ENCODE measurements at places on chromosomes 1 and 21.

DNA sequence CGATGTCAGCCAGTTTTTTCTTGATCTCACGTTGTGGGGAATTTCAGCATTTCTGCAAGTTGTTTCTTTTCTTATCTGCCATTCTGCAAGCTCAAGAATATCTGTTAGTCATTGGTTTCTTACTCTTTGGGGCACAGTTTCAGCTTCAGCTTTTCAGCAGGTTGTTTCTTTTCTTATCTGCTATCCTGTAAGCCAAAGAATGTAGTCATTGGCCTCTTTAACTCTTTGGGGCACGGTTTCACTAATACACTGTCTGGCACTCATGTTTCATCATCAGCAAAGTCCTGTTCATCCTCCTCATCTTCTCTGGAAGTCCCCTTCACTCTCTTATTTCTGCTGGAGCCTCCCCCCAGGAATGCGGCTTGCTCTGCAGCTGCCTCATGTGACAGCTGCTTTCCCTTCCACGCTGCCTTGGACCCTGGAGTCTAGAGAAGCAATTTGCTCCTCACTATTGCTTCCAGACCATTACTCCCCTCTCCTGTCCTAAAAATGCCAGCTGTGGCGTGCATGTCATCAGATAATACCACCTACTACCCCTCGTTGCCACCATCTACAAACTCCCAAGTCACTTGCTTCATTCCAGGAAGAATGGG lies 67.0 kb upstream of the CACNA1E start:
- no peak for DNase-seq

DNA sequence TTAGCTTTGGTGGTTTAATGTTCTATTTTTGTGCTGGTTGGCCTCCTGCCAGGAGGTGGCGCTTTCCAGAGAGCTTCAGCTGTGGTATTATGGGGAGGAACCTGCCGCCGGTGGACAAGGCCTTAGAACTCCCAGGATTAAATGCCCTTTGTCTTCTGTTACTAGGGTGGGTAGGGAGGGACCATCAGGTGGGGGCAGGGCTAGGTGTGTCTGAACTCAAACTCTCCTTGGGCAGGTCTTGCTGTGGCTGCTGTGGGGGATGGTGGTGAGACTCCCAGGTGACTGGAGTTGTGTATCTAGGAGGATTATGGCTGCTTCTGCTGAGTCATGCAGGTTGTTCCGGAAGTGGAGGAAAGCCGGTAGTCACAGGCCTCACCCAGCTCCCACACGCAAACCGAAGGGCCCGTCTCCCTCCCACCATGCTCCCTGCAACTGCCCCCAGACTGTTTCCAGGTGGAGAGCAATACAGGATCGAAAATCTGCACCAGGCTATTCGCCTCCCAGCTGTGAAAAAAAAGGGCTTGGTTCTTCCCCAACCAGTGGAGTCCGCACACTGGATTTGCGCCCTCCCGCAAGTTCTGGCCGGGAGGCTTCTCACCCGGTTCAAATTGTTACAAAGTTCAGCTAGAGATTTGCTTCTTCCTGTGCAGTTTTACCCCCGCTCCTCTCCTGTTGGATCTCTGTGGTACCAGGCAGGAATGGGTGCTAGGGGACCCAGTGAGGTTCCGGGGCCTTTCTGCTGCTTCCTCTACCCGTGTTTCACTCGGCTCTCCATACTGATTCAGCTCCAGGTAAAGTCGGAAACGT lies 220.5 kb downstream of the CENPF start:
- no peak for DNase-seq

DNA sequence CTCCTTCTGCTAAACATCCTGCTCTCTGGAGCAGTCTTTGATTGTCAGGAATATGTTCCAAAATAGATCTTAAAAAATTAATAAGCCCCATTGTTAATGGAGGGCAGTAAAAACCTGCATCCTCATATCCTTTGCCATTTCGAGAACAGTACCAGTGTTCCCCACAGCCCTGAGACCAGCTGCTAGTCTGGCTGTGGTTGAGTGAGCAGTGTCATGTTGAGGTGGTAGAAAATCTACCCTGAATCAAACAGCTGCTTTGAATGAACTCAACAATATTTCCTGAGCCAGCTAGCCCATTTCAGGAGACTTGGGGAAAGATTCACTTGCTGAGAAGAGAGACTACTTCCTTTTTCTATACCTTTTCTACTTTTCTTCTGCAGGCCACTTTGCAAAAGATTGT lies 24.4 kb downstream of the FABP3 start:
- DNase-seq = no peak

GRCh38 chr1:224304767-224305166 lies 25.2 kb downstream of the NVL start:
- no peak for DNase-seq

DNA sequence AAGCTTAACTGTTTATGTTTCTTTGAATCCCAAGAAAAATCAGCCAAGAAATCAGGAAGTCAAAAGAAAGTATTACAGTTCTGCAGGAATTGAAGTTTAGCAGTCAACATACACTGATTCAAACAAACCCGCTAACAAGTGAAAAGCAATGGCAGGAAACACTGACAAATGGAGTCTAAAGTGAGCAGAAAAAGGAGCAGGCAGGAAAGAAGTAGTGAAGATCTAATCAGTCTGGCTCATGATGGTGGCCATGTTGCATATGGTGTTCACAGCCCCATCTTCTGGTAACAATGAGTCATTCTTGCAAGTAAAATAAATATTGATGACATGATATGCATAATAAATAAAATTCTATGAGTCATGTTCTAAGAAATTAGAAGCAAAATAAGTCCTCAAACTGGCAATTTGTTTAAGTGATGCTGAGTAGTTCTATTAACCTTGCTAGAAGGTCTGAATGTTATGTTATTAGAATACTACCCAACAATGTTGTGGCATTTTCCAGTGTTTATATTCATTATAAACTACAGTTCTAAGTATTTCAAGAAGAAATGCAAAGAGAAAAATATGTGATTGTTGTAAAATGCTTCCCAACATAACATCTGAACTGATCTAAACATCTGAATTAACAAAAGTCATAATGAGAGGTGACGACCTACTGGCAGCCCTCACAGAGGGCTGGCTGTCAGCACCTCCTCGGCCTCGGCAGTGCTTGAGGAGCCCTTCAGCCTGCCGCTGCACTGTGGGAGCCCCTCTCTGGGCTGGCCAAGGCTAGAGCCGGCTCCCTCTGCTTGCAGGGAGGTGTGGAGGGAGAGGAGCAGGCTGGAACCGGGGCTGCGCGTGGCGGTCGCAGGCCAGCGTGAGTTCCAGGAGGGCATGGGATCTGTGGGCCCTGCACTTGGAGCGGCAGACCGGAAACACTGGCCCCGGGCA lies 5.7 kb upstream of the ACBD6 start:
- DNase-seq = no peak

- no peak for DNase-seq
Measured at GRCh38 chr1:36352910-36353878, 29.7 kb upstream of the EVA1B start.

DNA sequence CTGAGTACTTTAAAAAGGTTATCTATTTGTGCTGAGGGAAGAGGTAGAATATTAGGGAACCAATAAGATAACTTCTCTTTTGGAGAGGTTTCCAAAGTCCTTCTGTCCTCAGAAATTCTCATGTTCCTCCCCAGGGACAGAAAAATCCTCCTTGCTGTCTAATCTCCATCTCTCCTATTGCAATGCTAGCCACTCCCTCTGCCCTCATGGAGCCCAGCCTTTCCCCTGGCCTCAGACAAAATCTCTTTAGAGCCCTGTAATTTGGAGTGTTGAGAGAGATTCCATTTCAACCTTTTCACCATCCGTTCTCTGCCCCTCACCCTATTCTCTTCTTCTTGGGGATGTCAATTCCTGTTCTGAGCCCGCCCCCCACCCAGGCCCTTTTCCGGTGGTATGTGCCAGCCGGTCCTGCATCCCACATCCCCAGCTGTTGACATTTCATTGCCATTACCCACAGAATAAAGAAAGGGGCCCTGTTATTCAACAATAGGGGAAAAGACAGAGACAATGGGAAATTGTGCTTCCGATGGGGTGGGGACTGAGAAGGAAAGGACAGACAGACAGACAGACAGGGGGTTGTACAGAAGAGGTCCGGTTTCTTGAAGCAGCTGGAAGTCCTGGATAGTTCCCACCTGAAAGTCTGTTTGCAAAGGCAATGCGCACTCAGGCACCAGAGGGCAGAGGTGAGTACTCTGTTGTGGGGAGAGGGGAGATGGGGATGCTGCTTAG lies at the start of gene HAPLN2:
HAPLN2 (plus strand) TSS at position 563 of the 729 bp plus-strand sequence. CDS start 4,076 bp downstream, outside the sequence.
- no peak for DNase-seq

- no peak for DNase-seq
Measured at GRCh38 chr1:30809514-30810263, 52.1 kb upstream of the LAPTM5 start.

- DNase-seq = no peak
Measured at GRCh38 chr1:204574865-204575163, 58.6 kb downstream of the MDM4 start.

GRCh38 chr1:162169031-162169790 lies 99.7 kb downstream of the NOS1AP start:
- no peak for DNase-seq

GRCh38 chr1:108551137-108551862 lies 8.6 kb upstream of the EEIG2 start:
- DNase-seq = no peak

GRCh38 chr21:37266515-37267221 lies 466 bp downstream of the VPS26C start:
- no peak for DNase-seq

- no peak for DNase-seq
Measured at GRCh38 chr1:87615901-87616300, 287.2 kb downstream of the LMO4 start.

DNA sequence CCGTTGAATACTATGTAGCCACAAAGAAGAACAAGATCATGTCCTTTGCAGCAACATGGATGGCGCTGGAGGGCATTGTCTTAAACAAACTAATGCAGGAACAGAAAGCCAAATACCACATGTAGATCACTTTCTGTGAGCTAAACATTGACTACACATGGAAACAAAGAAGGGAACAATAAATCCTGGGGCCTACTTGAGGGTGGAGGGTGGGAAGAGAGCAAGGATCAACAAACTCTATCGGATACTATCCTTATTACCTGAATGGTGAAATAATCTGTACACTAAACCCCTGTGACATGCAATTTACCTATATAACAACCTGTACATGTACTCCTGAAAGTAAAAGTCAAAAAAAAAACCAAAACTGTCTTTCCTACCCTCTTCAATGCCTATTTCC lies 40.8 kb upstream of the CD55 start:
- no peak for DNase-seq

GRCh38 chr21:45873418-45873817 lies 108.2 kb upstream of the COL6A1 start:
- DNase-seq = no peak

GRCh38 chr1:79929356-79929755 lies 922.8 kb upstream of the ADGRL4 start:
- DNase-seq = no peak

DNA sequence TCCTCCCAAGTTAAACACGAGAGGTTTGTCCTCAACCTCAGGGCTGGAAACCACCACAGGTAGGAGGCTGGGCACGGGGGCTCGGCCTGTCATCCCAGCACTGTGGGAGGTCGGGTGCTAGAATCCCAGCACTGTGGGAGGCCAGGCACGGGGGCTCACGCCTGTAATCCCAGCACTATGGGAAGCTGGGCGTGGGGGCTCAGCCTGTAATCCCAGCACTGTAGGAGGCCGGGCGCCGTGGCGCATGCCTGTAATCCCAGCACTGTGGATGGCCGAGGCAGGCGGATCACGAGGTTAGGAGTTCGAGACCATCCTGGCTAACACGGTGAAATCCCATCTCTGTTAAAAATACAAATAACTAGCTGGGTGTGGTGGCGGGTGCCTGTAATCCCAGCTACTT lies 6.7 kb upstream of the CDK11A start:
- no peak for DNase-seq

DNA sequence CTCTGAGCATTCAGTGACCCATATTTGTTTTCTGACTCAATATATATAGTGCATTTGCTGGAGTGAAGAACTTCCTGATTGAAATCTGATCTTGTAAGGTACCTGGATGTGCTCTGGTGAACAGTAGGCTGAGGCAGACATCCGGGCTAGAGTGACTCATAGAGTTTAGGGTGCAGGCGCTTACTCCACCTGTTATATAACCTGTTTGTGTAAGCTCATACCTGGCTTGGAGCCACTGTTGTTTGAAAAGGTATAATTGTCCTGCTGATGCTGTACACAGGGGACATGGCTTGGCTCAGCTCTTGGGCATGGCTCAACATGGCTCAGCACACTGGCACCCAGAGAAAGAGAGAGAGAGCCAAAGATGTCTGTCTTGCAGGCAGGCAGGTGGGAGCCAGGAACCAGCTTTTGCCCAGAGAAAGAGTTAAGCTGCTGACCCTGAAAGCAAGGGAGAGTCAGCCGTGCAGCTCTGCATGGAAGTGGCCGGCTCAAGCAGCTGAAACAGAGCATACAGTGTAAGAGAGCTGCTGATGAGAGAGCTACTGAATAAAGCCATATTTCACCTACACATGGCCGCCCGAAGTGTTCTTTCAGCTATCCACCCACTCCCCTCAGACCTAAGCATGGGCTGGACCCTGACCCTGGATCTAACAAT lies 43.2 kb downstream of the GJA5 start:
- no peak for DNase-seq

DNA sequence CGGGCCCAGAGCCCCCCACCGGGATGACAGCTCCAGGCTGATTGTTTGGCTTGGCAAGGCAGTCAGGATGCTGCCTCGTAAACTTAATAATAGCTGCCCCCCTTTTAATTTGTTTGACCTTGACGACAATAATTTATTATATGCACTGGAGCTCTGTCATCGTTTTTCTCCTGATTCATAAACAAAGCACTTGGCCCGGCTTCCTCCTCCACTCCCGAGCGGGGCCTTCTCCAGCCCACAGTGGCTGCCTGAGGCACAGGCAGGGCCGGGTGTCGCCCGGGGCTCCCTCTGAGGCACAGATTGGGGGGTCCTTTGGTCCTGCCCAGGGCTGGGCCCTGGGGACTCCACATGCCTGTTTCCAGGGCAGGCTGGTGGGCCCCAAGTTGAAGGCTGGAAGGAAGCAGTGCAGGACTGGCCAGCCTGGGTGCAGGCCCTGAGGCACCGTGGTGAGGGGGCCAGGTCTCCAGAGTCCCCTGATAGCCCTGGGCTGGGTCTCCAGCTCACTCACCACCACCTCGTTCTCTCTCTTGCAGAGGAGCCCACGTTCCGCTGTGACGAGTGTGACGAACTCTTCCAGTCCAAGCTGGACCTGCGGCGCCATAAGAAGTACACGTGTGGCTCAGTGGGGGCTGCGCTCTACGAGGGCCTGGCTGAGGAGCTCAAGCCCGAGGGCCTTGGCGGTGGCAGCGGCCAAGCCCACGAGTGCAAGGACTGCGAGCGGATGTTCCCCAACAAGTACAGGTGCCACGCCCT lies 52.0 kb upstream of the ARHGEF16 start:
- no peak for DNase-seq

DNA sequence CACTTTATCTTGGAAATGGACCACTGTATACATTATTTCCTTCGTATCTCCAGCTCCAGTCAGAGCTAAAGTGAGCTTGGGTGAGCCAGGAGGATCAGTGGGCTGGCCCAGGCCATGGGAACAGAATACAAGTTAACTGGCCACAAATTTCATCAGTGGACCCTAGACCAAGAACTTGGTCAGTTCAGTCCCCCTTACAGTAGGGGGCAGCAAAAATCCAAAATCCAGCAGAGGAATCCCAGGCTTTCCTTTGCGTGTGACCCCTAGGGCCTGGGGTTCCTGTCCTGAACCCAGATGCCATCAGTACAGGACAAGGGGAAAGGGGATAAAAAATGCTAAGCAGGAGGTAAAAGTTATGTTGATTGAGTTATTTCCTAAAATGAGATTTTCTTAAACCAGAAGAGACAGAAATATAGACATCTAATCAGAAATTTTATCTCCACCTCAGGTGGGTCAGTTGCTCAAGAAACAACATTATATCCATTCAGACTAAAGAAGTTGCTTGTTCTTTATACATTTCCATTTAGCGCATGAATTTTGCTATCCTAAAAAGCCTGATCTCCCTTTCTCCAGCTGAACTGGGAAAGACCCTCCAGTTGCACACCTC lies 24.1 kb upstream of the LCE5A start:
- DNase-seq = no peak

Data from stimulated activated CD4-positive, alpha-beta T cell treated with anti-CD3 and anti-CD28 coated beads, Interleukin-12 subunit alpha, Interleukin-12 subunit beta, amount 100 ng/mL, for 48 hours (primary cell).